ENCODE measurements at places on chromosomes 7 and 10. TPM values are rescaled to one million over a fixed set of nuclear protein-coding genes. Genes with fewer than 3 reads are reported as not detected.

DNA sequence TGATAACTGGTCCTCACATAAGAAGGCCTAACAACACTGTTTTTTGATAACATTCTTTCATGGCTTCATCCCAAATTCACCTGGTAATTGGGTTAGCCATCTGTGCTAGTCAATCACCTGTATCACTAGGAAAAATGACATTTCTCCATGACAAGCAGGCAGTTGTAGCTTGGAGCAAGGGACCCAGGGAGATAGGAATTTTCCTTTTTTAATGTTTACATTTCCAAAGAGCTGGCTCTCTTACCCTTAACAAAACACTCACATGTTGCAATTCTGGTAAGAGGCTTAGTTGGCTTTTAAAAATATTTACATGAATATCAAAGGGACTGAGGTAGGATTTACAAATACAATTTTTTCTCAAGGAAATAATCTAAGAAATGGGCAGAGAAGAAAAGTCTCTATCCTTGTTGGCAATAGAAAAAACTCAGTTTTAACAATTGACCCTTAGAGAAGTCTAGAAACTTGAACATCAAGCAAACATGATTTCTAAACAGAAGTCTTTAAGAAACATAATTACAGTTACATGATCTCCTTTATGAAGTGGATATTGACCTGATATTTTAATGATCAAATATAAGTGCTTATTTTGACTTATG is 16.1 kb upstream of the AKR1C1 start:
- H3K36me3 ChIP-seq: no peaks in the 10 kb centered on the region
- peak overlapping the region; percentile 28 for H3K27ac ChIP-seq
- no peaks in the 10 kb centered on the region for H3K27me3 ChIP-seq
- no peak overlapping the region for H3K4me3 ChIP-seq
- no peak for DNase-seq

DNA sequence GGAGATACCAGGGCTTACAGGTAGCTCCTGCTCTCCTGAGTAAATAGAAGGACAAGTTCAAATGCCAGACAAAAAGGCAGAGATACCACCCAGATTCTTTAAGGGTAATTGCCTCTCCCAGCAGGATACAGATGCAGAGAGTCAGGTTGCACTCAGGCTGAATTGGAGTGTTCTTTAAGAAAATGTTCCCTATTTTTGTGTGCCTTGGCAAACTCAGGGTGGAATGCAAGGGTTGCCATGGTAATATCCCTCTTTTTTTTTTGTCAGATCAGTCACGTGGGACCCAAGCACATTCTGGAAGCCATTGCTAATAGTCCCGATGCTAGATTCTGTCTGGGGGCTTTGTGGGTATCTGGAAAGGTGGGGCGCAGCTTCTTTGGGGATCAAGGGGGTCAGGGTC is 628.0 kb downstream of the CALN1 start:
- H3K27me3 ChIP-seq: no peaks in the 10 kb centered on the region
- H3K36me3 ChIP-seq: no peaks in the 10 kb centered on the region
- DNase-seq: no peak
- H3K4me3 ChIP-seq: no peak overlapping the region

- no peaks in the 10 kb centered on the region for H3K36me3 ChIP-seq
- H3K4me1 ChIP-seq: peaks cover 34% of the 10 kb centered on the region
- H3K4me3 ChIP-seq: no peak overlapping the region
- H3K27ac ChIP-seq: peak overlapping the region; percentile 28
- no peaks in the 10 kb centered on the region for H3K27me3 ChIP-seq
These were observed 158.8 kb downstream of the SH3PXD2A start for GRCh38 chr10:103696411-103697145.

DNA sequence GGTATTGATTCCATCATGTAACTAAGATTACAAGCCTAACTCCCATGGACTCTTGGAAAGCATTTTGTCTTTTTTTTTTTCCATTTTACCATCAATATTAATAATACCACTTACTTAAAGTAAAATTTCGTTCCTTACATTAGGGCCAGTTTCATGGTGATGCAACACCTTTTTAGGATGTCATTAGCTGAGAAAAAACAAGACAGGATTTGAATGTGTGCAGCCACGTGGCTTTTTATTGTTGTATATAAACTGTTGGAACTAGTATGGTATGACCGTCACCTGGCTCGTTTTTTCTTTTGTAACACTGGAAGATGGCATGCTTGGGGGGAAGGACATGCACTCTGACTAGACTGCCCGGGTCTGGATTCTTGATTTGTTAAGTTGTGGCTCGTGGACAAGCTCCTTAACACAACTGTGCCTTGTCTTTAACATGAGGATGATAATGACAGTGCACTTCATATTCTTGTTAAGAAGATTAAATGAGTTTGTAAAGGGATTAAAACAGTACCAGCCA is 42.1 kb downstream of the ARHGAP21 start:
- H3K4me1 ChIP-seq: peaks cover 34% of the 10 kb centered on the region
- H3K4me3 ChIP-seq: no peak overlapping the region
- no peak overlapping the region for H3K27ac ChIP-seq
- no peaks in the 10 kb centered on the region for H3K27me3 ChIP-seq
- H3K36me3 ChIP-seq: no peaks in the 10 kb centered on the region

DNA sequence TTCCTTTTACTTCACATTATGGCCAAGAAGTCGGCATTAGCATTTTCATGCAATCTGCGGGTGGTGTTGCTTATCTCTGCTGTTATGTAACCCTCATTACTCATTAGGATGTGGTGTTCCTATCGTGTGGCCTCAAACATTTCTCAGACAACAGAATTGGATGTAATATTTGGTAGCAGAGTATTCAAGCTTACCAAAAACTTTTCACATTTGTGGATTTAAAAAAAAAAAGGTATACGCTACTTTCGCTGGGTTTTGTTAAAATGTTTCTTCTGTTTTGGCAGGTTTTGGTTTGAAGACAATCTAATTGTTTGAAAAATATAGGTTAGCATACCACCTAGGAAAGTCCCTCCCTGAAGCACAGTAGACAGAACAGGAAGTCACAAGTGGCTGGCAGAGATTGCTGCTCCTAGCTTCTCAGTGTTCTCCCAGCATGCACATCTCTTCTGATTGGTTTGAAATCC is 128.8 kb downstream of the GATA3 start:
- no peaks in the 10 kb centered on the region for H3K4me1 ChIP-seq
- no peak overlapping the region for H3K4me3 ChIP-seq
- DNase-seq: no peak
- H3K36me3 ChIP-seq: no peaks in the 10 kb centered on the region
- no peak overlapping the region for H3K27ac ChIP-seq

DNA sequence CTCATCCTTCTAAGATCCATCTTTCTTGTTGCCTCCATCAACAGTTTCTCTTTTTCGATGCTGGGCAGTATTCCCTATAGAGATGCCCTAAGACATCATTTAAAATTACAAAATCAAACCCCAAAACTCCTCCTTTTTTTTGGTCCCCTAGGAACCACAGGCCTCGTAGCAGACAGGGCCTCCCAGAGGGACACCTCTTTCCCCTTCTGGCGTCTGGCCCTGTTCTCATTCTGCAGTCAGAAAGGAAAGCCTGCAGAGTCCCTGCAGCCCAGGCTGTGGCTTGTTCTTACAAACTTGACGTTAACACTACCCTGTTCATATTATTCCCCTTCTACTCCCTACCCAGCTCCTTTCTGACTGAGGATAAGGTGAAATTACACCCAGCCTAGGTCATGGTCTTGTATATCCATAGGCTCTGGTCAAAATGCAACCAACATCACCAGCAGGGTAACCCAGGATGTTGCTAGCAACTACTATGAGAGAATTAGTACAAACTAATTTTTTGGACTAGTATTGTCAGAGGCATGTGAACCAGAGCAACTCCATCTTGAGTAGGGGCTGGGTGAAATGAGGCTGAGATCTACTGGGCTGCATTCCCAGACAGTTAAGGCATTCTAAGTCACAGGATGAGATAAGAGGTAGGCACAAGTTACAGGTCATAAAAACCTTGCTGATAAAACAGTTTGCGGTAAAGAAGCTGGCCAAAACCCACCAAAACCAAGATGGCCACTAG is 3.5 kb upstream of the EPHA1 start:
- DNase-seq: no peak
- no peaks in the 10 kb centered on the region for H3K36me3 ChIP-seq
- peaks cover 12% of the 10 kb centered on the region for H3K4me1 ChIP-seq

GRCh38 chr10:132390170-132390920 is 6.7 kb upstream of the PWWP2B start:
- no peaks in the 10 kb centered on the region for H3K36me3 ChIP-seq
- H3K27me3 ChIP-seq: no peaks in the 10 kb centered on the region
- H3K4me3 ChIP-seq: no peak overlapping the region
- no peak overlapping the region for H3K27ac ChIP-seq

GRCh38 chr7:492714-493065 is 27.0 kb downstream of the PDGFA start:
- peaks cover 19% of the 10 kb centered on the region for H3K36me3 ChIP-seq
- no peak overlapping the region for H3K4me3 ChIP-seq
- no peak overlapping the region for H3K27ac ChIP-seq
- H3K27me3 ChIP-seq: no peaks in the 10 kb centered on the region
- H3K4me1 ChIP-seq: peaks cover 10% of the 10 kb centered on the region
- no peak for DNase-seq

GRCh38 chr7:46571996-46572395 is 650.9 kb upstream of the IGFBP3 start:
- H3K4me1 ChIP-seq: no peaks in the 10 kb centered on the region
- no peak overlapping the region for H3K27ac ChIP-seq
- no peaks in the 10 kb centered on the region for H3K27me3 ChIP-seq
- DNase-seq: no peak
- no peaks in the 10 kb centered on the region for H3K36me3 ChIP-seq
- no peak overlapping the region for H3K4me3 ChIP-seq

DNA sequence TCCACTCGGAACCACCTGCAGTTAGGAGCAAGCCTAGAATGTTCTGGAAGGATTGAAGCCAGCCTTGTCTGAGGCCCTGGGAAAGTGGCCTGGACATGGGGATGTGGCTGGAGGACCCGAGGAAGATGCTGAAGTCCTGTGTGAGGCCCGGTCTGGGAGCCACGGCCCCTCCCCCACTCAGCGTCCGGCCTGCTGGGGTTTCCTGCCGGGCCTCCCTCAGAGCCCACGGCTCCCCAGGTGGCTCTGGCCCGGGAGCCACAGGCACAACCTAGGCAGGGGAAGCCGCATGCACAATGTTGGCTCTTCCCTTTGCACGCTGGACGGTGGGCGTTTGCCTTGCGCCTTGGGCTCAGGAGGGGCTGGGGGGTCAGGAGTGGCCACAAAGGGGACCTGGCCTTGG is 39.0 kb downstream of the UNCX start:
- H3K4me3 ChIP-seq: no peak overlapping the region
- no peaks in the 10 kb centered on the region for H3K4me1 ChIP-seq
- no peak overlapping the region for H3K27ac ChIP-seq
- no peak for DNase-seq

DNA sequence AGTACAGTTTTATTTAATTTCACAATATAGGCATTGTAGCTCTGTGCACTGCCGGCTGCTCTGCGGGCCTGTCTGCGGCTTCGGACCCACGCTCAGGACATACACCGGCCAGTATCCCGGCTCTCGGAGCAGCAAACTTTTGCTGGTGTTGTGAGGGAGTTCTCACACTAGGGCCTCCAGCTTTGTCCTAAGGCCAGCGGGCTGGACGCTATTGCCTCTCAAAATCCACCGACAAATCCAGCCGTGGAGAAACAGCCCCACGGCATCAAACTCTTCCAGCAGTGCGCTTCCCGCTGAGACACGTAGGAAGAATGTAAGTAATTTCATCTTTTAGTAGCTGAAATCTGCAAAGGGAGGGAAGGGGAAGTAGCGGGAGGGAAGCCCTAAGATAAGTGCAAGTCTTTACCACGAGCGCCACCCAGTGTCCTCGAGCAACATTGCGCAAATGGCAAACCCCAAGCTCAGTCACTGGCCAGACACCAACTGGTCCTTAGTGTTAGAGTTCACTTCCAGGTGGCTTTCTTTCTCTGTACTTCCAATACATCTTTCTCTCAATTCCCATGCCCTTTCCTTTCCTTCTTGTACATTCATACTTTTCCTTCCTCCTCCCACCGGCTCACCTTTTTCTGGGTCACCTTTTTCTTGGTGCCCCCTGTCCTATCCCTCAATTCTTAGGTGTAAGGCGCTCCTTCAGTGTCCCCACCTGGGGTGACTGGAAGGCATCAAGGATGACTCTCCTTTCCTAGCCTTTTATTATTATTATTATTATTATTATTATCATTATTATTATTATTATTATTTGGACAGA is 3.0 kb upstream of the DLX5 start:
- peak overlapping the region; percentile 44 for H3K4me3 ChIP-seq
- peaks cover 44% of the 10 kb centered on the region for H3K27me3 ChIP-seq

DNA sequence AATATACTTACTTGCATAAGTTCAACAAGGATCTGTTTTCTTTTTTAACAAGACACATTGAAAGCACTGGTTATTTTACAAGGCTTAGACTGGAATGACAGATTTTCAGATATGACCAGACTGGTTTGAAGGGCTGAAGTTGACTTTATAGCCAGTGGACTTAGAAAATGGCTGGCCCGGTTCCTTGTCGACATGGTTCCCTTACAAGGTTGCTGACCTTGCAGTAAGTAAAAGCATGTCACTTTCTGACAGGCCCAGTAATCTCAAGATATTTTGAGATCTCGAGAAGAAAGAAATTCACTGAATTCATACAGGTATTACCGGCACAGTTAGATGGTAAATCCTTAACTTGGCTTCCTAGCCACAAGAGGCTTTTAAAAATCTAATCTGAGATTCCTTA is 136.5 kb downstream of the COBL start:
- H3K36me3 ChIP-seq: no peaks in the 10 kb centered on the region
- H3K27me3 ChIP-seq: no peaks in the 10 kb centered on the region
- H3K4me1 ChIP-seq: peaks cover 5% of the 10 kb centered on the region
- no peak for DNase-seq
- H3K27ac ChIP-seq: no peak overlapping the region

DNA sequence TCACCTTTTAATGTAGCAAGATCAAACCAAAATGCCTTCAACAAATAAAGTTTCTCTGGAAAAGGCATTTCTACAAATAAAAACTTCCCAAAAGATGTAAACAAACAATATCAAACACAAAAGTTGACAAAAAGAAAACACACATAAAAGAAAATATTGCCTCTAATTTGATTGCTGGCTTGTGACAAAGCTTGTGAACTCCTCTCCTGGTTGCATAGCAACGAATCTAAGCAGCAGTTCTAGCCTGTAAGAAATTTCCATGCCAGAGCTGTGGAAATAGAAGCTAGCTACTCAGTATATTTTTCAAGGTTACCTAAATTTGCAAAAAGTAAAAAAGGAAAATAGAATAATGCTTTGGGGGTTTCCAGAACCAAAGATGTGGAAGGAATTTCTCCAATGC is 173.9 kb upstream of the CDK1 start:
- DNase-seq: no peak
- no peak overlapping the region for H3K27ac ChIP-seq
- no peaks in the 10 kb centered on the region for H3K4me1 ChIP-seq
- H3K27me3 ChIP-seq: no peaks in the 10 kb centered on the region
- H3K36me3 ChIP-seq: no peaks in the 10 kb centered on the region

GRCh38 chr10:46229144-46229563 is 57.6 kb upstream of the ANTXRL start:
- H3K4me1 ChIP-seq: no peaks in the 10 kb centered on the region
- H3K27ac ChIP-seq: no peak overlapping the region
- DNase-seq: no peak
- H3K4me3 ChIP-seq: no peak overlapping the region

- no peaks in the 10 kb centered on the region for H3K36me3 ChIP-seq
- DNase-seq: no peak
- no peaks in the 10 kb centered on the region for H3K4me1 ChIP-seq
- H3K27ac ChIP-seq: no peak overlapping the region
These were observed 29.8 kb downstream of the PRKAG2 start for GRCh38 chr7:151847136-151847535.

Gene ADAM12
- total RNA-seq: 0.71 TPM

Gene OR6B1
- not detected for total RNA-seq

Gene HABP2
- not detected for total RNA-seq

Gene BEND7
- 11.5 TPM for total RNA-seq

Gene FANK1
- total RNA-seq: not detected

Gene PRKAR2B
- total RNA-seq: 30.6 TPM

Gene UFSP1
- total RNA-seq: 2.2 TPM

Gene SORBS1
- total RNA-seq: 1,235 TPM

Gene PHYHIPL
- total RNA-seq: not detected
